Cardiac fibroblast (primary cell): ENCODE measurements at places on chromosomes 1 and 21.

DNA sequence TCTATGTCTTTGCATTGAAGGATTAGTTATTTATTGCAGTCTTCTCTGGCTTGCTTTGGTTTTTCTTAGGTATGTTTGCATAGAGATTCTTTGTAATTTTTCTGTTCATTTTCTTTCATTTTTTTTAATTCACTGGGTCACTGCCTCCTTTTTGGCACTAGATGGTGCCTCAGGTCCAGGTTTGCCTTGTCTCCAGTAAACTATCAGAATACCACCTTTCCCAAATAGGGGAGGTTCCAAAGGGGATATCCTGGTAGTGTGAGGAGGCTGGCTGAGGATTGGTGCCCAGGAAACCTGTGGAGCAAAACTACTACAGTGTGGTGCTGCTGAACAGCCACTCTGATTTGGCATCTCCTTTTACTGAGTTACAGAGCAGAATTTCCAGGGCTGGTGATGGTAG, 257.1 kb downstream of the KCTD3 start:
- DNase-seq: peak; percentile 27

DNA sequence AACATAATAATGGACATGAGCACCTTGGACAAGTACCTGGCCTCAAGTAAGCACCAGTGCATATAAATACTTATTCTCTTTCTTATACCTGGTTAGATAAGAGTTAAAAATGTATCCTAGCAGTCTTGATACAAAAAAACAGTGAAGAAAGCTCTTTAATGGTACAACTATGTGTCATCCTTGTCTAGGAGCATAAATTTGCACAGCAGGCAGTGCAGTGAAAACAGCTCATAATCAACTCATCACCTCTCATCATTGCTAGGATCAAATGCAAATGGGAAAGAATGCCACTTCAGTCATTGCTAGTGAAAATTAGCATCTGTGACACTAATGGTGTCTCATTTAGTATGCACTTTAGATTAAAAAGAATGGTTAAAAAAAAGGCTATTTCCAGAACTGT, 7.6 kb downstream of the SAMSN1 start:
- no peak for DNase-seq

DNA sequence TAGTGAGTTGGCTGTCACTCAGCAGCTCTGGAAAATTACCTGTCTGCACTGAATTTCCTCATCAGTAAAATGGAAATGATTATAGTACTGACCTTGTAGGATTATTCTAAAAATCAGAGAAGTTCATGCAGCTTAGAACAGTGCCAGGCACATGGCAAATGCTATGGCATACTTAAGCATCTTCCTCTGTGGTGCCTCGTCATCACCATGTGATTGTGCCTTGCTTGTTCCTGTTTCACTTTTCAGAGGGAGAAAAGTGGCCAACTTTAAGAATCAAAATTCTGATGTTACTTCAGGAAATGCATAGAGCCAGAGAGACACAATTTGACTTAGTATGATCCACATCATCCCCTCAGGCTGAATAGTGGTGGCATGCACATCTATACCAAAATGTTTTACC, 203.6 kb downstream of the ROR1 start:
- DNase-seq: no peak

GRCh38 chr1:163789911-163790310, 468.2 kb downstream of the NUF2 start:
- no peak for DNase-seq

DNA sequence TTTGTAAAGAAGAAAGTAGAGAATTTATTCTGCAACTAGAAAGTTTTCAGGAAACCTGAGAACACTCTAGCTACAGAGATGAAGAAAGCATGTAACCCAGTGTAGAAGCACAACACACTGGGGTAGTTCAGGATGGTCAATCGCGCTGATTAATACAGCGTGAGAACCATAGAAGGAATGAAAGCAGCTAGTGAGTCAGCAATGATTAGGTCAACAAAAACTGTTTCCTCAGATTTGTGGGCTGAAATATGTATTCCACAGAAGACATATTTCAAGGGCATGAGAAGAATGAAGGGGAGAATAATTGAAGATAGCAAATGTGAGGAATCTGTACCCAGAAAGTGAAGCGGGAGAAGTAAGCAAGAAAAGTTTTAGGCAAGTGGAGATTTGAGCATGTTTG, 97.8 kb upstream of the ADGRL2 start:
- peak; percentile 92 for DNase-seq

DNA sequence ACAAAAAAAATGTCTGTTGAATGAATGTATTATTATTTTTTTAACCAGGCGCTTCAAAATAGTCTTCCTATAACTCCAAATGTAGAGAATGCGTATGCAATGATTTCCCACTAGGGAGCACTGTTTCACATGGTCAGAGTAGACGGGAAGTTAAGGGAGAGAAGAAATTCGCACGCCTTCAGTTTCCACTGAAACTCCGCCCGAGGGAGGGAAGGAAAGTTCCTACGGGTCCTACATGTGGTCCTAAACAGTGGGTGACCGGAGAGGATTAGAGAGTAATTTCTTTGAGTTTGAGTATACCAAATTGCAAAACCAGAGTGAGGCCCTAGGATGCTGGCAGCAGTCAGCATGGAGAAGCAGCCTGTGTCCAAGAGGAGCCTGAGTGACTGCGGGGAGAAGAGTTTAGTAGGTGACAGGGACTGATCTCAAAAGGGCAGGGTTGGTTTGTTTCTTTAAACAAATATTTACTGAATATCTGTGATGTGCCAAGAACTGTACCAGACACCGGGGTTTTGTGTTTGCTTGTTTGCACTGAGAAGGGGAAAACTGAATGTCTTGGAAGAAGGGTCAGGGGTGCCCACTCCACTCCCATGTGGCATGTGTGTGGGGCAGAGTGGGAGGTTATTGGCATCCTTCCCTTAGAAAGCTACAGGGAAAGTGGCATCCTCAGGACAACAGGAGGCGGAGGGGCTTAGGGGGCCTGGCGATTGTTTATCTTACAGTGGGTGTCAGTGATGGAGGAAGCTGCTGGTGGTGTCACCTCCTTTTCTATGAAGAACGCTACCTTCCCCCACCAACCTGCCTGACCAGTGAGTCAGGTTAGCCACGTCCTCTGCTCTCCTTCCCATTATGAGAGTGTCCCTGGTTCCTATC, 22.8 kb downstream of the RNU5D-1 start:
- DNase-seq: peak; percentile 83
